Vein endothelial cell (primary cell): ENCODE measurements at places on chromosomes 7 and 10. TPM values are rescaled to one million over a fixed set of nuclear protein-coding genes. Genes with fewer than 3 reads are reported as not detected.

The MORN4 gene
- 0.76 and 2.9 TPM in 2 replicates for total RNA-seq

The ELMO1 gene
- 60.1 and 68.5 TPM in 2 replicates for total RNA-seq

The PRXL2A gene
- 156 and 173 TPM in 2 replicates for total RNA-seq

The SPDYE11 gene
- not detected in 2 replicates for total RNA-seq

The OSBPL3 gene
- 31.0 and 34.6 TPM in 2 replicates for total RNA-seq

The CYP3A5 gene
- total RNA-seq: not detected in 2 replicates

The C7orf57 gene
- not detected in 2 replicates for total RNA-seq

The MOGAT3 gene
- not detected in 2 replicates for total RNA-seq

The FXYD4 gene
- not detected in 2 replicates for total RNA-seq

The CALU gene
- total RNA-seq: 363 and 388 TPM in 2 replicates

The NPSR1 gene
- total RNA-seq: not detected in 2 replicates

The NACAD gene
- total RNA-seq: 0.76 and 1.6 TPM in 2 replicates

The FRMPD2 gene
- total RNA-seq: under 0.01 TPM in 1 of 2 replicates, not detected in the other

The IGFBP1 gene
- total RNA-seq: 0.48 TPM in 1 of 2 replicates, not detected in the other

The RHOBTB1 gene
- 45.6 and 51.6 TPM in 2 replicates for total RNA-seq

The ATG9B gene
- total RNA-seq: under 0.01 and 0.10 TPM in 2 replicates

The ASZ1 gene
- not detected in 2 replicates for total RNA-seq

The FANK1 gene
- total RNA-seq: 2.5 and 3.3 TPM in 2 replicates

The MYH16 gene
- total RNA-seq: 0.33 and 0.38 TPM in 2 replicates

The FAM20C gene
- 6.5 and 8.4 TPM in 2 replicates for total RNA-seq

The CRYGN gene
- total RNA-seq: not detected in 2 replicates

The GALNT17 gene
- total RNA-seq: not detected in 2 replicates

The MYL10 gene
- total RNA-seq: not detected in 2 replicates

The TMEM106B gene
- total RNA-seq: 43.1 and 51.4 TPM in 2 replicates
